Activated CD8-positive, alpha-beta memory T cell treated with anti-CD3 and anti-CD28 coated beads for 24 hours (primary cell): ENCODE measurements at places on chromosomes 11 and 22.

DNA sequence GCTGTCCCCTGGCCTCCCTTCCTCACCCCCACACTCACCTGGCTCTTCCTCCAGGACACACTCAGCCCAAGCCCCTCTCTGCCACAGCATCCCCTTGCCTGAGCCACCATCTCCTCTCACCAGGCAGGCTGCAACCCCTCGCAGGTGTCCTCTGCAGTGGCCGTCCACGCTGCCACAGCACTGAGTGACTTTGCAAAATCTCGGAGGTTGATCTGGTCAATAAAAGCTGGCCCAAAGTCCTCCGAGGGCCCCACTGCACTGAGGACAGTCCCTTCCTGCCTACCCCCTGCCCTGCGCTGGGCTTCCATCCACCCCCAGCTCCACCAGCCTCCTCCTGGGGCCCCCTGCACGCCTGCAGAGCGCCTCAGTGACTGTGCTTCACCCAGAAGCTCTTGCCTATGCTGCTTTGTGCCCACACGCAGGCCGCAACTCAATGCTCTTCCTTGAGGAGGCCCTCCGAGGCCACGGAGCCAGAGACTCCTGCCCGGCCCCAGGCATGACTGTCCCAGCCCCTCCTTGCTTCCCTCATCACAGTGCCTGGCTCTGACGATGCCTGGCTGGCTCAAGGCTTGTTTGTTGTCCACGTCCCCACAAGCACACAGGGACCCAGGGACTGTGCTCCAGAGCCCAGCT, 30.8 kb upstream of the SLC22A12 start:
- DNase-seq, result no peak

DNA sequence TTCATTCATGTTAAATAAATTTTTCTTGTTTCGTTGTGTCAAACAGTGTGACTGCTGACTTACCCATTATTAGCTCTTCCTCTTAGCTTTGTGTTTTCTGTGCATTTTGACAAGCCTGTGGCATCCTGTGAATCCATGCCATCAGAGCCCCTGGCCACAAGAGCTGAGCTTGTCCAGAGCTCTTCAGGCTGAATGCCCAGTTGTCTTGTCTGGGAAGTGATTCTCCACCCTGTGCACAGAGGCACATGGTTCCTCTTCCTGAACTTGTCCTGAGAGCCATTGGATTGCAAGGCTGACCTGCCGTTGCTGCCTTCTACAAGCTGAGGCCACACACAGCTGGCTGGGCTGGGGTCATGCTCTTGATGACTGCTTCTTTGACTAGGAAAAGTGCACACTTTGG, 64.1 kb downstream of the PPP6R3 start:
- DNase-seq, result no peak

DNA sequence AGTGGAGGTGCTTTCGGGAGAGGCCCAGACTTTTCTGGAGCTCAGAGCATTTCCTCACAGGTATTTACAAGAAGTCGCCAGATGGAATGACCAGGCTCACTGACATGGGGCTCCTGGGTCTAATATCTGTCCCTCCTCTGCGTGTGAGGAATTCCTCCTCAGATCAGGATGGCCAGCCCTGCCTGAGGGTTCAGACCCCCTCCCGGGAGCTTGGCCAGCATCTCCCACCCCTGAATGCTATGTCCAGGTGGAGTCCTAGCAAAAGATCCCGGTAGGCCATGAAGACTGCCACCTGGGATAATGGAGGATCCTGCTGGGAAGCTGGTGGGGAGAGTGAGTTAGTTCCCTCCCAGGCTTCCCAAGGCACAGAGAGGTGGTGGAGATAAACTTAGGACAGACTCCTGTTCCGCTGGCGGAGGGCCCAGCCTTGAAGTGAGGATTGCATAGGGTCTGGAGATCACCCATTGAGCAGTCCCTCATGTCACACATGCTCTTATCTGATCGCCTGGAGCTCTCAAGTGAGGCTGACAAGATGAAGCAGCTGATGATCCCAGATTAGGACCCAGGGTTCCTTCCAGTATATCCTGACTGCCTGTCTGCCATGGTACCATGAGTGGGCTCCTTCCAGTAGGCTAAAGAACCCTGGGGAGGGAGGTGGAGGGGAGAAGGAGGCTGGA, 5.7 kb downstream of the OAF start:
- DNase-seq, result no peak

DNA sequence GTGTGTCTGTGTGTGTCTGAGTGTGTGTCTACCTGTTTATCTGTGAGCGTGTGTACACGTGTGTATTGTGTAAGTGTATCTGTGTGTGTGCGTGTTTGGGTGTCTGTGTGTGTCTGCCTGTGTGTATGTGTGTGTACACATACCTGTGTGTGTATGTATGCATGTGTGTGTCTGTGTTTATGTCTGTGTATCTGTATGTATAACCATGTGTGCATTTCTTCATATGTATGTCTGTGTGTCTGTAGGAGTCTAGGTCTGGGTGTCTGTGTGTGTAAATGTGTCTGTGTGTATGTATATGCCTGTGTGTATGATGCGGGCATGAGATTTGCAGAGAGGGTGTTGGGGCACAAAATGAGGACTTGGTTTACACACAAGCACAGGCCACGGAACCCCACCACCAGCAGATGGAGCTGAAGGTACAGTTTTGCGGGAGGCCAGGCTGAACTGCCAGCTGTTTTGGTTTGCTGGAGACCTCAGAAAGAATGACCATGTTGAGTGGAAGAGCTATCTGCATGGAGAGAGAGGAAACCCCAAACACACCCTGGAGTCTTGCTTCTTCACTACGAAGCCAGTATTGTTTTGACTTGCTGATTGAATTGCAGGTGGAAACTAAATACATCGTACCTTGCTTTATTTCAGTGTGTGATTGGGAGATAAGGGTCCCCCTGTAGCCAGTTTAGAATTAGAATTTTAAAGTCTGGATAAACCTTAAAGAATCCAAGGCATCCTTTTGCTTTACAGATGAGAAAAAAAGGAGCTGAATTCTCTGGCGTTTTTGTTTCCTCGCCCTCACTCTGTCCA, 497.2 kb downstream of the NTM start:
- DNase-seq, result no peak

- no peak for DNase-seq
Measured at GRCh38 chr11:117094776-117095175, 3.5 kb downstream of the SIK3 start.

DNA sequence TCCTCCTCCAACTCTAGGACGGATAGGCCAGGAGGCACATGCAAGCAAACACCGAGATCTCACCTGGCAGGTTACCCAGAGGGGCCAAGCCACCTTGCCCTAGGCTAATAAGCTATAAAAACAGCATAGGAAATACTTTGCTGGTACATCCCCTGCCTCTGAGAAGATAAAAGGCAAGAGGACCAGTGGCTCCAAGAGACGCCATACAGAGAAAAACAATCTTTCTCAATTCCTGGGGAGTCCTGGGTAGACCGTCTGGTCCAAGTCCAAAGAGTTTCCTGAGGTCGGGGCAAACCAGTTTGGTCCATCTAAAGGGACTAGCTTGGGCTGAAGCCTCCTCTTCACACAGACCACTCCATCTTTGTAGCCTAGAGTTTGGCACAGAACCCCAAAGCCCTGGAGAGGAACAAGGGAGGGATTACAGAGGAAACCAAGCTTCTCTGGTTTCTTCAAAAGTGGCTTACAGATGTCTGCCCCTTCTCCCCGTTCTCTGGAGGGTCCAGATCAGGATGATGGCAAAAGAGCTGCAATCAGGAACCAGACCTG, 40.4 kb downstream of the NUMA1 start:
- DNase-seq, result peak; percentile 61

- no peak for DNase-seq
Measured at GRCh38 chr22:28953976-28954880, 70.9 kb downstream of the ZNRF3 start.

GRCh38 chr11:15539645-15540044, 424.9 kb downstream of the INSC start:
- DNase-seq, result no peak

GRCh38 chr11:3723014-3723708, 52.0 kb upstream of the CHRNA10 start:
- no peak for DNase-seq

DNA sequence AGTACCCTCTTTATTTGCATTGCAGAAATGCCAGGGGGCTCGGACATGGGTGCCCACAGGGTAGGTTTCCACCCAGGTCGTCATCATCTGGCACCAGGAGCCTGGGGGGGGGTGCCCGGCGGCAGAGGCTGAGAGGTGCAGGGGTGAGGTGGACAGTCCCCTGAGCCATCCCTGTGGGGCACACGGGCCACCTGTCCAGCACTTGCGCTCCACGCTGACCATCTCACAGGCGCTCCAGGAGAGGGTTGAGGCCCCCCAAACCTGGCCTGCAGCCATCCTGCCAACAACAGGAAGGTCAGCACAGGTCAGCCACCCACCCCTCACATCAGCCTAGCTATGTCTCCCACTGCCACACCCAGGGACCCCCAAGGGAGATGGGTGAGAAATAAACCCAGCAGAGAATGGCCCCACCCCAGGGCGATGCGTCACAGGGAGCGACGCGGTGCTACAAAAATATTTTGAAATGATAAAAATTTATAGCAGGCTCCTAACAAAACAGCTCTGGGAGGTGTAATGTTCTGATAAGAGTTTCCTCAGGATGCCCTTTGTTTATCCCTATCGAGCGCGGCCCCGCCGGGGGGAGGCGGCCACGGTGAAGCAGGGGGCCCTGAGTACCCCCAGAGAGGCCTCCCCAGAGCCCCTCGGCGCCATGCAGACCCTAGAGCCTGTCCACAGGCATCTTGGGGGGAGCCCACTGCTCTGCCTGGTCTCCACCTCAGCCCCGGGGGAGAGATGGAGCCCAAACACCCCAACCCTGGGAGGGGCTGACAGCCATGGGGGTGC, 21.0 kb upstream of the GNB1L start:
- DNase-seq, result no peak

- no peak for DNase-seq
Measured at GRCh38 chr22:21936151-21936775, 16.4 kb downstream of the PPM1F start.

DNA sequence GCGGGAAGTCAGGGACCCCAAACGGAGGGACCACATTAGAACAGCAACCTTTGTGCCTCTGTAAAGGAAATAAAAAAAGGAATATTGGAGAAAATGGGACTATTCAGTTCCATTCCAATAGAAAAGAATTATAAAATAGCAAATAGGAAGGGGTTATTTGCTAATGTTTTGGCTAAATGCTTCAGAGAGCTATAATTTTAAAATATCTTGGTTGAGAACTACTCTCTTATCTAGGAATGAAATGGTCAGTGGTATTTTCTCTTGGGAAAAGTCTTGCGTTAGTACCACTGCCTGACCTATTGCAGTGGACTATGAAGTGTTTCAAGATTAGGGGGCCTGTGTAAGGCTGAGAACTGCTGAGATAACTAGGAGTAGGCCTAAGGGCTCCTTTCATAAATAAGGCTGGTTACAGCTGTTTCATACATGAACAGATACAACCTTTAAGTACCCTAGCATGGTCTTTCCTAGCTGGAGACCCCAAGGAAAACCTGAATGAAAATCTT, 6.9 kb upstream of the WEE1 start:
- DNase-seq, result no peak

GRCh38 chr11:119663279-119663678, 65.7 kb downstream of the NECTIN1 start:
- no peak for DNase-seq

- DNase-seq, result no peak
Measured at GRCh38 chr11:32960553-32961164, 55.0 kb upstream of the DEPDC7 start.
